Uterus (tissue), 4 donors: ENCODE measurements at places on chromosomes 5 and 9. TPM values are rescaled to one million over a fixed set of nuclear protein-coding genes. Genes with fewer than 3 reads are reported as not detected.

GRCh38 chr9:82273121-82273520, 284.5 kb downstream of the SPATA31D1 start:
- DNase-seq = no peak

GRCh38 chr5:166772770-166773169, 1518.7 kb upstream of the WWC1 start:
- DNase-seq = no peak

GRCh38 chr9:136686794-136687711, at the start of gene AGPAT2:
TSS of gene AGPAT2 (minus strand) at chr9:136687457. CDS start at chr9:136687357, 100 bp downstream.
- peak; percentile 59 for DNase-seq

DNA sequence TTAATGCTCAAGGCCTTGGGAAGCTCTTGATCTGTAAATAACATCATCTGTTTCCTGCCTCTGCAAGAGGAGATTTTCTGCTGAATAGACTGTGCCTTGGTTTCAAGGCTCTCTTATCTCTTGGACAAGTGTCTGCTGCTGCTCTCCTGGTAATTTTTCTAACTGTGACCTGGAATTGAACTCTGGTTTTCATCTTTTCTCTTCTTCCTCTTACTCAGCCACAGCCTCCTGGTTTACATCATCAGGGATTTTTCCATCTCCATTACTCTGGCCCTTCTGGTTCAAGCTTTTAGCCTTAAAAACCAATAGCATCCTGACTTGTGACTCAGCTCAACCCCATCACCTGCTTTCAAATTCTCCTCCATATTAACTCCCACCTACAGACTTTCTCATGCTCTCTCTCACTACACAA, 49.6 kb upstream of the ITGA1 start:
- no peak for DNase-seq

DNA sequence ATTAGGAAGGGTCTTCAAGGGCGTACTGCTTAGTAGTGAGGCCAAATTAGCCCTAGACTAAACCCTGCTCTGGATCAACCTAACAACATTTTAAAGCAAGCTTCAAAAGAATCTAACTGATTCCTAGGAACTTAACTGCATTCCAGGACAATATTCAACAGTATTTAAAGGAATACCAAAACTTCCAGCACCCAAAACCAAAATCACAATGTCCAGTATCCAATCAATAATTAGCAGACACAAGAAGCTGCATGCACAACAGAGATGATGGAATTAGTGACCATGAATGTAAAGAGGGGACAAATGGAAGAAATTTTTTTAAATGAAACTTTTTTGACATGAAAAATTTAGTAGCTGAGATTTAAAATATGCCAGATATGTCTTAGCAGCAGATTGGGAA, 53.9 kb downstream of the CETN3 start:
- DNase-seq = no peak

The KCNN2 gene
- total RNA-seq = 6.2 TPM
